CD4-positive, alpha-beta T cell treated with Interleukin-6 at 100 ng/mL for 8 hours (primary cell): ENCODE measurements at places on chromosomes 2 and 18.
A peak's percentile ranks its signal among the peaks of the same experiment; 100 is the strongest.

- no peak for DNase-seq
These were observed 128.2 kb upstream of the UXS1 start for GRCh38 chr2:106322281-106322680.

- no peak for DNase-seq
These were observed 68.0 kb downstream of the BCL2L11 start for GRCh38 chr2:111188681-111189080.

GRCh38 chr18:29181151-29181901 lies 1004.4 kb upstream of the CDH2 start:
- DNase-seq, result no peak

GRCh38 chr18:59988098-59988706 lies 88.4 kb downstream of the PMAIP1 start:
- DNase-seq, result peak; percentile 45

GRCh38 chr2:128456281-128456680 lies 137.6 kb upstream of the HS6ST1 start:
- no peak for DNase-seq
